ENCODE measurements at places on chromosomes 3 and 15.

GRCh38 chr15:35325374-35325941 lies 220.5 kb downstream of the DPH6 start:
- no peak for DNase-seq

- no peak for DNase-seq
Observed at GRCh38 chr3:72768936-72769335, 79.3 kb downstream of the SHQ1 start.

DNA sequence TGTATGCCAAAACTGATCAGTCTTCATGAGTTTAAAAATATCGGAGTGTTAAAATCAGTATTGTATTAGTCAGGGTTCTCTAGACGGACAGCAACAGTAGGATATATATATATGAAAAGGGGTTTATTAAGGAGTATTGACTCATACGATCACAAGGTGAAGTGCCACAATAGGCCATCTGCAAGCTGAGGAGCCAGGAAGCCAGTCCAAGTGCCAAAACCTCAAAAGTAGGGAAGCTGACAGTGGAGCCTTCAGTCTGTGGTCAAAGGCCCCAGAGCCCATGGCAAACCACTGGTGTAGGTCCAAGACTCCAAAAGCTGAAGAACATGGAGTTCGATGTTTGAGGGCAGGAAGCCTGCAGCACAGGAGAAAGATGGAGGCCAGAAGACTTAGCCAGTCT lies 391.0 kb upstream of the CADM2 start:
- DNase-seq, result no peak

DNA sequence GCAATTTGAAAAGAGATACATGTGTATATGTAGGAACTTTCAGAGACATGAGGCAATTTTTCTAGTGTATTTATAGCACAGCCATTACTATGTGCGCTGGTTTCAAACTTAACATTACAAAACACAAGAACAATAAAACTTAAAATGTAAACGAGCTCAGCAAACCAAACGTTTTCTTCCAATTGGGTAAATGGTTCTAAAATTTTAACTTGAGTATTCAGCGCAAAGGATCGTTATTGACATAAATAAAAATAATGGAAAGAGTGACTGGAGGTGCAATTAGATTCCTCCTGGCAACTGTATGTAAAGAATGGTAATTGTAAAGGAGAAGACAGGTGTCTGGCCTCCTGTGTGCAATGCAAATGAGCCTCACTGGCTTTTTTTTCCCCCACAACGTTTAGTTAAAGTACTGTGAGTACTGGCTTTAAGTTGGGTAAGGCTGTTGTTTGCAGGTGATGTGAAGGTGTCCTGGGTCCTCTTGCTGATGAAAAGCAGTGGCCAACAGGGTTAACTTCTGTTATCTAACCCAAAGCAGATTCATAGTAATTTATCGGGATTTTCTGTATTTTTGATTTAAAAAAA lies 14.1 kb upstream of the GADL1 start:
- DNase-seq, result no peak

GRCh38 chr3:172627057-172627809 lies 83.6 kb downstream of the NCEH1 start:
- DNase-seq, result no peak

DNA sequence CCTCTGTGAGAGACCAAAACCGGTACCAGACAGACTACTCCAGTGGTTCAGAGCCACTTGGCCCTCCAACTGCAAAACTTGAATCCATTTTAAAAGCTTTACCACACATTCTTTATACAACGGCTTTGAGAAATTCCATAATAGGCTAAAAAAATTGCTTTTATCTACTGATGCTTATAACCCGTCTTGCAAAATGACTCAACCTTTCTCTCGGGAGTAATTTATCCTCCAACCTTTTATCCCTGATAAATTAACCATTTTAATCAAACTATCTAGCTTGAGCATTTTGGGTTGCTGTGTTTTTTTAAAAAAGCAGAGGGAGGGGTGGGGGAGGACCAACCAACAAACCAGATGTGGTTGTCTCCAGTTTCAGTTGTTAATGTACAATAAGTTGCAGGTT lies 275.7 kb upstream of the LRTM1 start:
- no peak for DNase-seq

DNA sequence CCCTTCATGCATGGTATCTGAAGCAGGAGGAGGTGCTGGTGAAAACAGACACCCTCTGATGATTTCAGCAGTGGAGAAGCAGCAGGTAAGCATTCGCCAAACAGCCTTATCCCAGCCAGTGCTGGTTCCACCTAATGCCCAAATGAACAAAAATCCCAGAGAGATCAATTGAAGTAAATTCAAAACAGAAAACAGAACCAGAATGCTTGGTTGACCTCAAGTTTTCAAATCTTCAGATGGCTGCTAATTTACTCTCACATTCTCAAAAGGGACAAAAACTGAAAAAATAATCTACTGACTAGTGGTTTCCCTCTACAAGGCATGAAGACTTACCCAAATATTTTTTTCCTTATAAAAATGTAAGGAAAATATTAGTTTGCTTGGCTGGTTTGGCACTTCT lies 87.0 kb upstream of the MYO5C start:
- no peak for DNase-seq

DNA sequence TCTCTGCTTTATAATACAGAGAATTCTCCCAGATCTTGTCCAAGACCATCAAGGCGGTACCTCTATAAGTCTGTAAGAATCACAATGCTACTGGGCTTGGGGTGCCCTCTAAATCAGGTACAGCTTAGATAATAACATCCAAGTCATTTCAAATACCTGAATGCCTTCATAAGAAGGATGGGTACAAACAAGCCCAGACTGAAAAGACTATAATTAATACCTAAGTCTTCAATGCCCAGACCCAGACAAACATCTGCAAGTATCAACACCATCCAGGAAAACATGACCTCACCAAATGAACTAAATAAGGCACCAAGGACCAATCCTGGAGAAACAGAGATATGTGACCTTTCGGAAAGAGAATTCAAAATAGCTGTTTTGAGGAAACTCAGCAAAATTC lies 65.9 kb downstream of the ZMAT3 start:
- DNase-seq, result no peak

- DNase-seq, result no peak
Observed at GRCh38 chr15:40595219-40595618, 1.2 kb downstream of the KNL1 start.

- DNase-seq, result no peak
Observed at GRCh38 chr3:87025661-87026645, 35.0 kb upstream of the VGLL3 start.

DNA sequence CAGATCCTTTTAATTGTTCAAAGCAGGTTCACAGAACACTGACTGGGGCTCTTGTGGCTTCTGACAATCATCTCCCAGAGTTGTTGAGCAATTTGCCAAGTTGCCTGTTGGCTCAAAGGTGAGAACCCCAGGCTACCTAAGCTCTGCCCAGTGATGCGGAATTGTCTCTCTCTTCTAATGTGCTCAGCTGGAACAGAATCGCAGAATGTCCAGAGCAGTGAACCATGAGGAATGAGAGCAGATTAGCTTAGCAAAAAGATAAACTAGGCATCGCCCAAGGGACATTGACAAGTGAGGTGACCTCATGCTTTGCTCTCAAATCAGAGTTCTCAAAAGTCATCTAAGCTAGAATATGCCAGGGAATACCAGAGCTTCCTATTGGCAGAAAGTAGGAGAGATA lies 148.1 kb downstream of the WDR76 start:
- DNase-seq, result no peak

GRCh38 chr15:86558686-86559085 lies 479.0 kb downstream of the AGBL1 start:
- no peak for DNase-seq

DNA sequence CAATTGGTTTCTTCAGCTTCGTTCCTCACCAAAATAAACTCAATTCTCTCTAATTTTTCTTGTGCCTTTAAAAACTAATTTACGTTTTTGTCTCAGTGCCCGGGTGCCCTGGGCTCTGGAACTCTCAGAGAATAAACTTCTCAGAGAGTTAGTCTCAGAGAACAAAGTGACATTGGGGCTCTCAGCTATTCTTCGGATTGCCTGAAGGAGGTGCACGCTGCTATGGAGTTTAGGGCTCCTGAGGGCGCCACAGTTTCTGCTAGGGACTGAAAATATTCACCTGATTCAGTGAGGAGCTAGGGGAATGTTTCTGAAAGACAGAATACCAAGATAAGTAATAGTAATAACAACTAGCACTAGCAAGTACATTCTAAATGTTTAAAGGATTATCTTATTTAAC lies 22.7 kb downstream of the ZIC4 start:
- DNase-seq, result no peak

DNA sequence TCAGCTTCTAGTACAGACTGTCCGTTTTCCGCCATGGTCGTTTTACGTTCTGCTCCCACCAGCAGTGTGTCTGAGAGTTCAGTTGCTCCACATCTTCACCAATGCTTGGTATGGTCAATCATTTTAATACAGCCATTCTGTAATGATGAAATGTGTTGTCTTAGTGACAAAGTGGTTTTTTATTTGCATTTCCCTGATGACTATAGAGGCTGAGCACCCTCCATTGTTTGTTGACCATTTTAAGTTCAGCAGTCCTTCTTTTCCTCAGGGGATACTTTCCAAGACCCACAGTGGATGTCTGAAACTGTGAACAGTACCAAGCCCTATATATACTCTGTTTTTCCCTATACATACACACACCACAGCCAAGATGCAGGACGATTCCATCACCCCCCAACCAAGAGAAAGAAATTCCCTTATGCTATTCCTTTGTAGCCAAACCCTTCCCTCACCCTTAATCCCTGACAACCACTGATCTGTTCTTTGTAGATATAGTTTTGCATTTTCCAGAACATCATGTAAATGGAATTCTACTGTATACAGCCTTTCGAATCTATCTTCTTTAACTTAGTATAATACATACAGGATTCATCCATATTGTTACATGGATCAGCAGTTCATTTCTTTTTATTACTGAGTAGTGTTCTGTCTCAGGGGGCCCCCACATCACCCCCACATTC lies 55.9 kb downstream of the C3orf20 start:
- no peak for DNase-seq
